ENCODE measurements at places on chromosomes 12 and 14.

- DNase-seq, result no peak
Observed at GRCh38 chr12:24138041-24138440, 188.6 kb upstream of the SOX5 start.

GRCh38 chr12:29566441-29566840, 69.0 kb upstream of the OVCH1 start:
- no peak for DNase-seq

- DNase-seq, result no peak
Observed at GRCh38 chr12:54650409-54650808, 2.2 kb upstream of the DCD start.

- no peak for DNase-seq
Observed at GRCh38 chr12:120048263-120048662, 59.2 kb downstream of the BICDL1 start.

- DNase-seq, result no peak
Observed at GRCh38 chr12:56071648-56072047, 8.3 kb upstream of the ERBB3 start.

DNA sequence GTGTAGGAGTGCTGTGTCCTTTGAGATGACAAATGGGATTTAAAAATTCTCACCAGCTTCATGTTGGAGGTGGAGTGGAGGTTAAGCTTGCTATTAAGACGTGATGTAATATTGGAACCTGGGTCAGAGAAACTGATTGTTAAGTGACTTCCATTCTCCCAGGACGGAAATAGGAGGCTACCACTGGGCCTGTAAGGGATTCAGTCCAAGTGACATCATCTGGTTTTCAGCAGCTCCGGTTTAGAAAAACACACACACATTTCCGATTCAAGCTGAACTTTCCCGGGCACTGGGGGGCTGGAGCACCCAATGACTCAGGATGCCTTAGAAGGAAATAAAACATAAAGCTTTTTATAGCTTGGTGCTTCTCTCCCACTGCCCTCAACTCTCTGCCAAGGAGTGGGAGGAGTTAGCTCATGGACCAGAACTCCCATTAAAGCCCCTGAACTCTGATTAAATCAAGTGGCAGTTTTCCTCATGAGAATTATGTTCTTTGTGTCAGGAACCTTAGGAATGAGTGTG, 12.4 kb downstream of the CALM1 start:
- no peak for DNase-seq

DNA sequence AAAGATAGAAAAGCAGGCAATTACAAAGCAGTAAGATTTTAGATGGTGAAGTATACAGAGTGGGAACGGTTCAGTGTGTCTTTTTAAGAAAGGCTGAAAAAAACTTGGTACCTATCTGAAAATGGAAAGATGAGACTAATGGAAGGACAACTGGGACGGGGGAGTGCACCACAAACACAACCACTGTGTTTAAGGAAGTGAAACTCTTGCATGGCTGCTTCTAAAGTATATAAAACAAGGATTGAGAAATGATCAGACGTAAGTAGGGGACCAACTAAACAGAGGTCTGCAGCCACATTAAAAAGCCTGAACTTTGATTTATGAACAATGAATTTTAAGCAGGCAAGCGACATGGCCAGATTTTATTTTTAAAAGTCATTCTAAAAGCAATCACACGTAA, 328.6 kb downstream of the MDGA2 start:
- no peak for DNase-seq

DNA sequence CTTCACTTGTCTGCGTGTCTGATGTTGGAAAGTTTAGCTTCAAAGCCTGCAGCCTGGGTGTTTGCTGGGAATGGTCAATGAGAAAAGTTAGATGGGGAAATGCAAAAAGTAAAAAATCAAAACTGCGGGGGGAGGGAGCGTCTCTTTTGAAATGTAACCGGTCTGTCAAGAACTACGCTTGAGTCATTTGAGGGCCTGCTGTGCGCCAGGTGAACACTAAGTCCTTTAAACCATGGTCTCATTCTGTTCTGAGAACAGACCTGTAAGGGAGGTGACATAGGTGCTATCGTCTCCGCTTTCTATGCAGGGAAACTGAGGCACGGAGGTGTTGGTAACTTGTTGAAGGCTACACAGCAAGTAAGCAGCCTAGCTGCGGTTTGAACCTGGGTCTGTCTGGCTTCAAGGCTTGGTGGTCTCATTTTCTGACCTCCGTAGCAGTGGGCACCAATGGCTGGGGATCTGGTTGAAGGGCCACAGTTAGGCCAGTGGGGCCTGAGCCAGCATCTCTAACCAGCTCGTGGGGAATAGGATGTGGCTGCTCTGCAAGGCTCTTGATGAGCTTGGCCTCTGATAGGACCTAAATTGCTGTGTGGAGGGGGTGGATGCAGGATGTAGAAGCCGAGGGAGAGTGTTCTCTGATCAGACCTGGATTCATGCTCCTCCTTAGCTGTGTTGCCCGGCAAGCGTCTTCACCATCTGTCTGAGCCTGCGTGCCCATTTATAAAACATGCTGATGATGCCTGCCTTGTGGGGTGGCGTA, 41.5 kb downstream of the KCTD10 start:
- no peak for DNase-seq

DNA sequence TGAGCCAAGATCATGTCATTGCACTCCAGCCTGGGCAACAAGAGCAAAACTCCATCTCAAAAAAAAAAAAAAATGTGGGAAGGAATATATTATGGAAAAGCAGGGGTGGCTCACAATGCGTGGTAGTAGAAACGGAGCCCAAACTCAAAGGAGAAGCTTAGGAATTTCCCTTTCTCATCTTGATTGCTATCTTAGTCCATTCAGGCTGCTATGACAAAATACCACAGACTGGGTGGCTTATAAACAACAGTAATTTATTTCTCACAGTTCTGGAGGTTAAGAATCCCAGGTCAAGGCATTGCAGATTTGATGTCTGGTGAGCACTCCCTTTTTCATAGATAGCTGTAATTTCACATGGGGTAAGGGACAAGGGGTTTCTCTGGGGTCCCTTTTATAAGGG, 153.8 kb upstream of the KRR1 start:
- no peak for DNase-seq

GRCh38 chr12:99260456-99260996, 387.0 kb upstream of the GARIN6 start:
- no peak for DNase-seq

DNA sequence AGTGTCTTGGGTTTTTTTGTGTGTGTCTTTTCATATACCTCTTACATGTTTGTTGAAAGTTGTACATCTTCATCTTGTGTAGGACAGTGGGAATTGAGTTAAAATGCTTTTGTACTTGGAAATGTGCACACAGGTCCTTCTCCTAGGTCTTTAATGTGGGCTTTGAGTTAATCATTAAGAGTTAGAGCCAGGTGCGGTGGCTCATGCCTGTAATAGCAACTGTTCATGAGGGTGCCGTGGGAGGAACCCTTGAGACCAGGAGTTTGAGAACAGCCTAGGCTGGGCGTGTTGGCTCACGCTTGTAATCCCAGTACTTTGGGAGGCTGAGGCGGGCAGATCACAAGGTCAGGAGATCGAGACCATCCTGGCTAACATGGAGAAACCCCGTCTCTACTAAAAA, 13.9 kb downstream of the CLECL1 start:
- DNase-seq, result no peak

DNA sequence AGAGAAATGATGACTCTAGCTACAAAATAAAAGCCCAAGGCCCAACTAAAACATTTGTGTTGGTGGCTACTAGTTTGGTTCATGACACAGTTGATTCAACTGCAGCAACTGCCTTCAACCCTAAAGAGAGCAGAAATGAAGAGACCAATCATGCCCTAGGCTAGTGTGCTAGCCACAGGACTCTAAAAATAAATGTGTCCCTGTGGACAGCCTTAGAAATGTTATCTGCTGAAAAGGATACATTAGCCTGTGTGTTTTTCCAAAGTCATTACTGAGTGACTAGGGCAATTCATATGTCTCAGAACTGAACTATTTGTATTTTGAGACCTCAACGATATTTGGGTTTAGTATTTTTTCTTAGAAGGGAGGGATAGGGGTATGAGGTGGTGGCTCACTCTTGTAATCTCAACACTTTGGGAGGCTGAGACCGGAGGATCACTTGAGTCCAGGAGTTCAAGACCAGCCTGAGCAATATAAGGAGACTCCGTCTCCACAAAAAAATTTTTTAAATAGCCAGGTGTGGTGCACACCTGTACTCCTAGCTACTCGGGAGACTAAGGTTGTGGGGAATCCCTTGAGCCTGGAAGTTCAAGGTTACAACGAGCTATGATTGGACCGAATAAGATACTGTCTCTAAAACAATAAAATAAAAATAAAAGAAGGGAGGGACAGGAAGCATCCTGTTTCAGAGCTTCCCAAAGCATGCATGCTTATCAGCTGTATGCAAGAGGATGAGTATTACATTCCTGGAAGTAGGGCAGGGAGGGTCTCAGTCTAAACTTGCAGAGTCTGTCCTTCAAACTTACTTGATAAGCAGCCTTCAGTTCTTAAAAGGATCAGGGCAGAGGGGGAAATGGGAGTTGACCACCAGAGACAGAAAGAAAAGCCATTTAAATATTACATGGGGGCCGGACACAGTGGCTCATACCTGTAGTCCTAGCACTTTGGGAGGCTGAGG, 29.6 kb upstream of the NAP1L1 start:
- no peak for DNase-seq

- no peak for DNase-seq
Observed at GRCh38 chr12:39369756-39370155, 73.2 kb downstream of the KIF21A start.

GRCh38 chr12:129459886-129460285, 443.9 kb downstream of the TMEM132D start:
- no peak for DNase-seq

GRCh38 chr14:76421662-76422061, 45.7 kb downstream of the ESRRB start:
- no peak for DNase-seq

GRCh38 chr14:70354204-70354603, 5.3 kb downstream of the COX16 start:
- no peak for DNase-seq

GRCh38 chr12:127500512-127501035, 766.4 kb upstream of the TMEM132C start:
- DNase-seq, result no peak

DNA sequence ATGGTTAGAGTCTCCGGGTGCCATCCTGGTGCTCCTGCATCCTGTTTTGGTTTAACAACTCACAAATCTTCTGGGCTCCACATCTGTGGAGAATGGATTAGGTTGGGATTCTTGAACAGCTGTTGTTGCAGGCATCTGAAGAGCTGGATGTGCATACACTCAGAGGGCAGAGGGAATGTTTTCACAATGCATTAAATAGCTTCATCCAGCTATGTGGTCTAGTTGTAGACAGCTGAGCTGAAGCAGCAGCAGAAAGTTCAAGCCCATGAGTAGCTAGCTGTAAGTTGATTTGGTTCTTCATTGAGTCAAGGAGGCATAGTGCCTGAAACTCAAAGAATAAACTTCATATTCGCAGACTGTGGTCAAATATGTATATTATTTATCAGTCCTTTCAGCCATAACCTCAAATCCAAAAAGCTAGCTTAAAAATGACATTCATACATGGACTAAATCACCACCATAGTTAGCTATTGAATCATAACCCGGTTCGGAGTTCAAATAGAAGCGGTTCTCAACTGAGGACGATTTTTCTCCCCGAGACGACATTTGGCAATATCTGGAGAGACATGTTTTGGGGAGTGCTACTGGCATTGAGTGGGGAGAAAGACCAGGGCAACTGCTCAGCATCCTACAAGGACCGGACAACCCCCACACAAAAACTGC, 858 bp upstream of the ANKRD13A start:
- no peak for DNase-seq
